ENCODE measurements at places on chromosomes 11 and 22. TPM values are rescaled to one million over a fixed set of nuclear protein-coding genes. Genes with fewer than 3 reads are reported as not detected.

PHOX2A gene
- not detected for total RNA-seq

KCNA4 gene
- total RNA-seq = not detected

TPBGL gene
- not detected for total RNA-seq

DYNC2H1 gene
- 56.0 TPM for total RNA-seq

GAL3ST3 gene
- total RNA-seq = not detected

CHADL gene
- total RNA-seq = 0.66 TPM

HTR3B gene
- total RNA-seq = not detected

BRD1 gene
- total RNA-seq = 20.5 TPM

SAA4 gene
- not detected for total RNA-seq

KRTAP5-10 gene
- not detected for total RNA-seq

SHANK3 gene
- total RNA-seq = 0.79 TPM

OR5AK2 gene
- total RNA-seq = not detected

PRODH gene
- 0.06 TPM for total RNA-seq

MMP12 gene
- total RNA-seq = not detected

HBE1 gene
- total RNA-seq = not detected

VWCE gene
- total RNA-seq = 2.0 TPM

LGALS1 gene
- 11,444 TPM for total RNA-seq

APOBEC3G gene
- total RNA-seq = 11.0 TPM

RASD2 gene
- 0.12 TPM for total RNA-seq

SLC22A8 gene
- total RNA-seq = not detected

C11orf86 gene
- not detected for total RNA-seq

HEPHL1 gene
- total RNA-seq = not detected

LRP4 gene
- 1.1 TPM for total RNA-seq

GUCY1A2 gene
- 0.31 TPM for total RNA-seq

ASCL2 gene
- not detected for total RNA-seq

OR52I1 gene
- not detected for total RNA-seq

OVOL1 gene
- not detected for total RNA-seq

TSSC4 gene
- total RNA-seq = 42.6 TPM

SMC1B gene
- 0.13 TPM for total RNA-seq

TUBA8 gene
- 0.87 TPM for total RNA-seq

ELF5 gene
- not detected for total RNA-seq

CSF2RB gene
- total RNA-seq = 1.5 TPM

CNIH2 gene
- 0.37 TPM for total RNA-seq

ZNRD2 gene
- total RNA-seq = 40.3 TPM

All from aortic smooth muscle cell (primary cell).